ENCODE measurements at places on chromosomes 5 and 9.
A peak's percentile ranks its signal among the peaks of the same experiment; 100 is the strongest.

GRCh38 chr5:169999621-170000020 is 19.3 kb upstream of the INSYN2B start:
- peak; percentile 25 for DNase-seq

DNA sequence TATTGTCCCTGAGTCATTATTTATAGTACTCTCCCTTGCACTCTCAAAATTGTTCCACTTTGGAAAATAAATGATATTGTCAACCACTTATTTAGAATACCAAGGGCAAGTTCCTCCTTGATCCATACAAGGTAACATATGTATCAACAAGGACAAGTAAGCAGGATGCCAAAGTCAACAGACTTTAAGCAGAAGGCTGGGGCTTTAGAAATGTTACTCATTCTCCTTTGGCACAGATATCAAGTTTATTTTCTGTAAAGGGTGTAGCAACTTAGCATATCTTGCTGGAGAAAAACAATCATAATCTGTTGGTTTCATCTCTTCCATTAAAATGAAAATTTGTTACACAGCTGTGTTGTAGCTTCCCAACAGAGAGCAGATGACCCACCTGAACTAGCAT is 248.7 kb upstream of the SLC30A5 start:
- DNase-seq, result no peak

- DNase-seq, result no peak
Measured at GRCh38 chr9:112917047-112917986, 26.6 kb upstream of the SLC46A2 start.

DNA sequence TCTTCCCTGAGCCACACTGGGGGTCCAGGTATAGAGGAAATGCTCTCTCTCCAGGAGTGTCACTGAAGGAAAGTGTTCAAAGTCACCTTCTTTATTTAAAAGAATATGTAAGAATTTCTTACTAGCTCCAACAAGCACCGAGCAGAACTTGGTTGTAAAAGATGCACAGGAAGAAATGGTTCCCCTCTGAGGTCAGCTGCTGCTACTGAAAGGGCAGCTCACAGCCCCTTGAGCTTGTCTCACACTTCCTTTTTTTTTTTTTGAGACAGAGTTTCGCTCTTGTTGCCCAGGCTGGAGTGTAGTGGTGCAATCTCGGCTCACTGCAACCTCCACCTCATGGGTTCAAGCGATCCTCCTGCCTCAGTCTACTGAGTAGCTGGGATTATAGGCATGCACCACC is 77.2 kb downstream of the PRRT1B start:
- DNase-seq, result no peak

DNA sequence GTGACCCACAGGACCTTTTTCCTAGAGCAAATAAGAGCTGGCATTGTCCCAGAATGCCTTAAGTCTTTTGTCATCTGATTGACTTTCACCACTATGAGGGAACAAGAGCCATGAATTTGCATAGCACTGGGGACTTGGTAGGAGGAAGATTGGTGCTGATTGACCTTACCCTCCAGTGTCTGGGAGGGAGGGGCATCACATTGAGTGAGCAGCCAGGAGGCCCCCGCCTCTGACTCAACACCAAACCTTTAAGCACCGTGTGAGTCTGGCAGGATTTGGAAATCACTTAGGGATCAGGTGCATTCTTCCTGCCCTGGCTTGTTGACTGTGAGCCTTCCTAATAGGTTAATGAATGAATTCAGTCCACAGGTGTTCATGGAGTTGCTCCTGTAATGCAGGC is 40.7 kb downstream of the WNK2 start:
- DNase-seq, result peak; percentile 93

GRCh38 chr5:36507332-36507952 is 99.0 kb upstream of the SLC1A3 start:
- DNase-seq, result peak; percentile 69

DNA sequence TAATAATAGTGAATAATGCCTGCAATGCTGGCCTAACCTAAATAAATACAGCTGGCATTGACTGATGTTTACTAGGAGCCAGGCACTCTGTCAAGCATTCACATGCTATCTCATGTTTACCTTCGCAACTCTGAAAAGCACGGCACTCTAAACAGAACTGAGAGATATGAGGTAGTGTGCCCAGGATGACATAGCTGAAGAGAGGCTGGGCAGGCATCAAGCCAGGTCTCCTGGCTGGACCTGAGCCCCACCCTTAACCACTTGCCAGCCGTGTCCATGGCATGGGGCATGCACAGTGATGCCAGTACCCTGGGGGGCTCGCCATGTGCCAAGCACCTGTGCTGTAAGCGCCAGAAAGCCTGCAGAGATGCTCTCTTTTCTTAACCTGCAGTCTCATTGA is 119.4 kb upstream of the MVB12B start:
- DNase-seq, result no peak

DNA sequence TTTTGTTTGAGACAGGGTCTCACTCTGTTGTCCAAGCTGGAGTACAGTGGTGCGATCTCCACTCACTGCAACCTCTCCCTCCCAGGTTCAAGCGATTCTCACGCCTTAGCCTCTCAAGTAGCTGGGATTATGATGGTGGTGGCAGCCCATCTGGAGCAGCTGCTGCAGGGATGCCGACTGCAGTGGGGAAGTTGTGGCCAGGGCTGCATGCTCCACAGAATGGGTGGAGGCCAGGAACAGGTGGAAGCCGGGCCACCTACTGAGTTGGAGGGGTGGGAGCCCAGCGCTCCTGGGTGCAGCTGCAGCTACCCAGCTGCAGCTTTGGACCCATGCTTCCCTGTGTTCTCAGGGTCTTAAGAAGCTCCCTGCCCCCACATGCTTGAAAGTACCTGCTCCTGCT is 99.7 kb downstream of the SCAI start:
- peak; percentile 7 for DNase-seq

DNA sequence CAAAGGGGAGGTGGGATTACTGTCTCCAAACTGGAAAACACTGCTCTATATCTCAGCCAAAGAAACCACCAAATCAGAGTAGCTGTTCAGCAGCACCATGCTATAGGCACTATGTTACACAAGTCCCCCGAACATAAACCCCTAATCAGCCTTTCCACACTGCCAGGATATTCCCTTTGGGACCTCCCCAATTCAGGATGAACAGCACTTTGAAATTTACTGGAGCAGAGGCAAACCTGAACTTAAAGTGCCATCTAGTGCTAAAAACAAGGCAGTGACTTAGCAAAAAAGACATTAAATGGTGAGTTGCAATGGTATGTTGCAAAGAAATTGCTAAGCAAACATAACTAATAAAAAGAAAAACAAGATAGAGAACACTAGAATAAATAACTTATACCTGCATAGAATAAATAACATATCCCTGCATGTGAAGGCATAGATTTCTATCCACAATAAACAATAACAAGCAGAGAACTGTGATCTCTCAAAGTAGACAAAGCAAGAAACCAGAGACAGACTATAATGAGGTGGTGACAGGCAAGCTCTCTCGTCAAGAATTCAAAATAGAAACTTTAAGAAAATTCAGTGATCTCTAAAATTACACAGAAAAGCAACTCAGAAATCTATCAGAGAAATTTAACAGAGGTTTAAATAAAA is 584.4 kb upstream of the ACO1 start:
- DNase-seq, result peak; percentile 94

DNA sequence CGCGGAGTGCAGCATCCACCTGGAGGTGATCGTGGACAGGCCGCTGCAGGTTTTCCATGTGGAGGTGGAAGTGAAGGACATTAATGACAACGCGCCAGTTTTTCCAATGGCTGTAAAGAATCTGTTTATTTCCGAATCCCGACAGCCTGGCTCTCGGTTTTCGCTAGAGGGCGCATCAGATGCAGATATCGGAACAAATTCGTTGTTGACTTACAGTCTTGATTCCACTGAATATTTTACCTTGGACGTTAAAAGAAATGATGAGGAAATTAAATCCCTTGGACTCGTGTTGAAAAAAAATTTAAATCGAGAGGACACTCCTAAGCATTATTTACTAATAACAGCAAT is 611 bp downstream of the PCDHA3 start:
- DNase-seq, result no peak

DNA sequence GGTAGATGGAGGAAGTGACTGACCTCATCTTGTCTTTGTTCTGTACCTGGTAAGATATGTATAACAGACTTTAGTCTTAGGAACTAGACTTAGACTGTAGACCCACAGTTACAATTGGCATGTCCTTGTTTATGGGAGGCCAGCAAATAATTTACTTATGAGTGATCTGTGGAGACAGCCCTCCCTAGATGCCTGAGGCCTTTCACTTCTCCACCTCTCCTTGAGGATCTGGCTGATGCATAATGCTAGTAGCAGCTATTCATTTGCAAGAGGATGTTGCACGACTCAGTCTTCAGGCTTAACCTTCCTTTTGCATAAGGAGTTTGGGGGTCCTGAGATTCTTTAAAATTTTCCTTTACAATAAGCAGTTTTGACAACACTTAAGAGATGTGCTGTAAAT is 100.7 kb downstream of the YTHDC2 start:
- no peak for DNase-seq

DNA sequence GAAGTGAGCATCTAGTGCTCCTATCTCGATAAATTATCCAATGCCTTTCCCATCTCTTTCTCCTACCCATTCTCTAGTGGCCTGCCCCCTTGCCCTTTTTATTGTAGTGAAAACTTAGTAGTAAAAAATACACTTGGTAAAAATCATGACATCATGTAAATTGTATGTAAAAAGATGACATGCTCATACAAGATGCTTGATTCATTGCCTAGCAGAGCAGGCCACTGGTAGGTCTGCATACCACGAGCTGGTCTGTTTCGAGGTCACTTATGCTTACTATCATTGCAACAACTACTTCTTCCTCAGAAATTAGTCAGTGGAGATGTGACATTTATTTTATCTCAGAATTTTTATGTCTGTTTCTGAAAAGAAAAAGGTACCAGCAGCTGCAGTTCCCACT is 177.3 kb downstream of the C9orf152 start:
- no peak for DNase-seq

DNA sequence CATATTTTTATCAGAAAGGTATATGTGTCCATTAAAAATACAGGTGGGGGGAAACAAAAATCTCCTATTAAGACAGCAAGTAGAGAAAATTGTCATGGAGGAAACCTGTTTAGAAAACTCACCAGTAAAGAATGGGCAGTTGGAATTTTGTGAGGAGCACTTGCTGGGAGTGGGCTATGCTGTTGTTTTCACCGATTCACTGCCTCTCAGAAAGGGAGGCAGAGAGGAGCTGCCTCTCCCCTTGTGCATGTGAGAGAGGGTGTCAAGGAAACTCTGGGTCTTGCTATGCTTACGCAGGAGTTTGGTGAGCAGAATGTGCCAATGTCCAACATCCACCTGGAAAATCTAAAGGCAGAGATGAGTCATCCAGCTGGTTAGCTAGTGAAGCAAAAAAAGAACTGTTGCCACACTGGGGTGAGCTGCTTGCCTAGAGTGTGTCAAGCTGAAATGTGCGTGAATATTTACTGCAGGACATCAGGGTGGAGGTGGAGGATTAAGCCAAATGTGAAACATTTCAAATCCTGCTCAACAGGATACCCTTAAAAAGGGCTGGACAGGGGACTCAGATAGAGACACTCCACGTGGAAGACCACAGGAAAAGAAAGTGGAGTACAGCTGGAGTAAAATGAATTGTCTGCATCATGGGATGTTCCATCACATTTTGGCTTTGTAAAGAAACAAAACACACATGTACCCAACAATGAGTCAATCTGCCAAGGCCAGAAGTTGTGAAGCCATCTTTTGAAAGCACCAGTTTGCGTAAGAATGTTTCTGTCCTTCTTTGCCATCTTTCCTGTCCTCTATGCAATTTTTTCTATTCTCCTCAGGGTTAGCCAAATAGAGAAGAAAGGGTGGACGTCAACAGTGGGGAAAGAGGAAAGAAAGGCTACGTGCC is 449.7 kb upstream of the MPDZ start:
- DNase-seq, result peak; percentile 42

DNA sequence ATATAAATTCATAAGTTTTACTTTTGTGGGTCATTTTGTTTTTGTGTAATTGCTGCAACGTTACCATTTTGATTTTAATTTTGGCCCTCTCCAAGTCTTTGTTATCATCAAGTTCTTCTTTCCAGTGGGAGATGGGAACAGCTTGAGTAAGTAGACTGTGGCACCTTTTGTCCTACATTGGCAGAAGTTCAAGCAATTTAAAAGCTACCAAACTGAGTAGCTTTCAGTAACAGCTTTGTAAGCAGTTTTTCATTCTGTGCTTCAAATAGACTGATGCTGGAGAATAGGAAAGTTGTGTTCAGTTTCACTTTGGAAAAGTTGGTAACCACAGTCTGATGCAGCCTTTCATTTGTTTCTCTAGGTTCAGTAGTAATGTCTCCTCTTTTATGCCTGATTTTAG is 47.8 kb upstream of the TMED7 start:
- peak; percentile 64 for DNase-seq

GRCh38 chr5:137808503-137809135 is 54.5 kb upstream of the HNRNPA0 start:
- no peak for DNase-seq

DNA sequence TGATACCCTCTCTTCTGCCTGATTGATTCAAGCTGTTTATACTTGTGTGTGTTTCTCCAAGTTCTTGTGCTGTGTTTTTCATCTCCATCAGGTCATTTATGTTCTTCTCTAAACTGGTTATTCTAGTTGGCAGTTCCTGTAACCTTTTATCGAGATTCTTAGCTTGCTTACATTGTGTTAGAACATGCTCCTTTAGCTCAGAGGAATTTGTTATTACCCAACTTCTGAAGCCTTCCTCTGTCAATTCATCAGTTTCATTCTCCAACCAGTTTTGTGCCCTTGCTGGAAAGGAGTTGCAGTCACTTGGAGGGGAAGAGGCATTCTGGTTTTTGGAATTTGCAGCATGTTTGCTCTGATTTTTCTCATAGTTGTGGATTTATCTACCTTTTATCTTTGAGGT is 126.2 kb upstream of the FTMT start:
- no peak for DNase-seq

- DNase-seq, result no peak
Measured at GRCh38 chr9:37534412-37534811, 41.8 kb downstream of the FBXO10 start.

DNA sequence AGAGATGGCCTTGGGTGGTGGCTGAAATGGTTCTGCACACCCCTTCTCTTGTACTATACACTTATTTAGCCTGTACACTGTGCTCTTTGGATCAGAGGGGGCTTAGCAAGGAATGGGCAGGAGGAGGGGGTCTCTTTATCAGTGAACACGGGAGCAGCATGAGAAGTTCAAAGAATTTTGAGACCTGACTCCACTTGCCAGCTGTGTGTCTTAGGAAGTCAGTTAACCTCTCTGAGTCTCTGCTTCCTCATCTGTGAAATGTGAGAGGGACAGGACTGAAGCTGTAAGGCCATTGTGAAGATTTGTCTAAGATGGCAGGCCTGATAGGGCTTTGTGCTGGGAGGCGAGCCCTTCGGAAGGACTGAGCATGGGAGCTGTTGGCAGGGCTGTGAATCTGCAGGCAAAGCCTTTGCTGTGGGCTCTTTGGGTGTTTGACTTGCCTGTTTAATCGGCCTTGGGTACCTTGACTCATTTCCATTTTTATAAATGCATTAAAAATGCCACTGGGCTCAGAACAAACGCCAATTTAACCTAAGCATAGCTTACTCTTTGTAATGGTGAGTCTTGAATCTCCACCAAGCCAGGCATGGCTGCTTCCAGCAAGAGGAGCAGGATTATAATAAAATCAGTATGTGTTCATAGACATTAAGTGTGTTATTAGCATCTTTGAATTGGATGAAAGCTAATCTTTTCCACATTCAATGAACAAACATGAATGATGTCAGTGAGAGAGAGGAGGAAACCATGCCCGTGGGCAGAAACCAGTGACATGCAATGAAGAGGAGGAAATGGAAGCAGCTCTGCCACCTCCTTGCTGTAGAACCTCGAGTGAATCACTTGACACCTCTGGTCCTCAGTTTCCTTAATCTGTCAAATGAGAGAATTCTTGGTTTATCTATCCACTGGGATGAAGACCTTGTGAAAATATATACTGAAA is 89.4 kb downstream of the MACROH2A1 start:
- no peak for DNase-seq

GRCh38 chr5:83701886-83702285 is 18.8 kb downstream of the HAPLN1 start:
- no peak for DNase-seq

Data from NCI-H69 (cell line).